ENCODE measurements at places on chromosomes 4 and X.

GRCh38 chr4:161799710-161800109 lies 364.1 kb downstream of the FSTL5 start:
- DNase-seq: no peak

GRCh38 chr4:136939781-136940180 lies 592.5 kb downstream of the PCDH18 start:
- DNase-seq: no peak

DNA sequence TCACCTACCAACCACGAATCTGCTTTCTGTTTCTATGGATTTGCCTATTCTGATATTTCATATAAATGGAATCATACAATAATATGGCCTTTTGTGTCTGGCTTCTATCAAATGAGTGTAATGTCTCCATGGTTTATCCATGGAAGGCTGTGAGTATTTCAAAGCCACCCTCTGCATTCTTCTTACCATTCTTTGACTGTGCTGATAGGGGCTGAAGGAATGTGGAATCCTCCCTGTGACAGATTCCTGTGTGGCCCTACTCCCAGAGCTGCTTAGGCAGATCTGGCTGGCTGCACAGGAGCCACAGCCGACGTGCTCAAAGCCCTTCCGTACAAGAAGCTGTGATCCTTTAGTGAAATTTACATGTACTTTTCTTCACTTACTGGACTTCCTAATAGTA lies 163.2 kb downstream of the HS6ST2 start:
- no peak for DNase-seq

DNA sequence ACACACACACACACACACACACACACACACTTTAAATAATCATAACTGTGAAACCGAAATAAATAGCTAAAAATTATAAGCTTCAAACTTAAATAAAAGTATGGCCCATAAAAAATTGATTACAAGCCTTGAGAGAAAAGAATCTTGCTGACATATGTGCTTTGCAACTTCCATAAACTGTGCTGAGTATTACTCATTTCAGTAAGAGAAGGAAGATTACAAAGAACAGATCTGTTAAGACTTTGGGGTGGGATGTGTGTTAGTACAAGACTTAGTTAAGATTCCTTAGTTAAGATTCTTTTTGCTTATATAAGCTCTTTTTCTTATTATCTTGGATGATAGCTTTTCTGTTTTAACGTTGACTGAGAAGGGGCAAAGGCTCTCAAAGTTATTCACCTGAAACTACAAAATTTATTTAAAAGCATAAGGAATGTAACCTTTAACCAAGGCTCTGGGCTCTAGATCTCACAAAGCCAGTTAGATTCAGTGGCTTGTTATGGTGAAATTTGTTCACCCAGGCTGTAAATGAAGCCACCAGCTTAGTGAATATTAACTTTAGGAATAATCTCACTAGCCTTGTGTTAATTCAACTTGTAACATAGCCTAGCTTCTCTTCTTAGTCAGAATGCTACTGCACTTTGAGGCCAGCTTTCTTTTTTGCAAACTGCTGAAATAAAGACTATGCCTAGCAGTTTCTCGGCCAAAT lies 58.2 kb downstream of the ARSJ start:
- no peak for DNase-seq

- DNase-seq: no peak
Observed at GRCh38 chr4:137998666-137999429, 243.3 kb downstream of the SLC7A11 start.

DNA sequence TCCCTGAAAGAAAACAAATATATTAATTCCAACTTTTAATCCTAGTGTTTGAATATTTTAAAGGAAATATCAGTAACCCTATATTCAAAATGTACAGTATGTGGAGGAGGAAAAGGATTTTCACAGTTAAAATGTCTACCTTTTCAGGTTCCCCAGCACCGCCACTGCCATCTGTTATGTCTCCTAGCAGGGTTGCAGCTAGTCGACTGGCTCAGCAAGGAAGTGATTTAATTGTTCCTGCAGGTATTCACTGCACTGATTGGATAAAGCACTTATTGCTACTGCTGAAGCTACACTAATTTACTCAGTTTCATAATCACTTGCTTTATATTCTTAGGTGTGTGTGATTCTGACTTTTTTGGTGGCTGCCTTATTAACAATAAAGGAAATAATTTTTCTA lies 65.5 kb upstream of the FHDC1 start:
- DNase-seq: no peak
